ENCODE measurements at places on chromosomes 16 and 17.

GRCh38 chr16:85513649-85514048 lies 99.5 kb upstream of the GSE1 start:
- no peak for DNase-seq

- DNase-seq, result no peak
These were observed 141.8 kb downstream of the GRIN2A start for GRCh38 chr16:10040136-10041080.

DNA sequence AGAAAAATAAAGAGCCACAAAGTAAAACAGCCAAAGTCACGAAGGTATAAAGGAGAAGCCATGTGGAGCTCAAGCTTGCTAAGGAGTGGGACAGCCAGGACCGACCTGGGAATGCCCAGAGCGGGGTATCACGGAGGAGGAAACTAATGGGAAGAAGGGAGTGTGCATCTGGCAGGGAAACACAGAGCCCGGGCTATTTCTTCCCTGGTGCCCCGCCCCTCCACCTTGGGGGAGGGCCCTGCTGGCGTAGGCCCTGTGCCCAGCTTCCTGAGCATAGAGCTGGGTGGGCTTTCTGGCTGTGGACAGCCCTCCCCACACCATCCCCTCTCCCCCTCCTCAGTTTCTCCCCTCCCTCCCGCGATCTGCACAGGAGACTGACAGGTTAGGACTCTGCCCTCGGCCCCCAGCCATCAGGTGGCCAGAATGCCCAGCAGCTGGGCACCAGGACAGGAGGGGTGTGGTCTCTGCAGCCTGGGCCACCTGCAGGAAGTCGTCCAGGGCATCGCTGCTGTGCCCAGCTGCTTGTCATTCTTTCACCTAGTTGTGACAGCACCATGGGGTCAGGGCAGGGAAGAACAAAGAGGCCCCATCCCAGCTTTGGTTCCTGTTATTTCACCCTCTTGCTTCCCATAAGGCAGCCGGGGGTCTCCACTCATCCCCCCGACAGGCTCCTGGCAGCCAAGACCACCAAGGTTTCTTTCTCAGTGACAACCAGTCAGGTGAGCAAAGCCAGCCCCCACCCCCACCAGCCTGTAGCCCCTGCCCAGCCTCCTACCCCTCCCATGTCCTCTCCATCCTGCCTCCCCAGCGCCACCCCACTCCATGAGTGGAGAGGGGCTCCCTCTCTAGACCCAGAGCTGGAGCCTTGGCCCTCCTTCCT lies 7.1 kb upstream of the DCAF7 start:
- DNase-seq, result peak; percentile 45

DNA sequence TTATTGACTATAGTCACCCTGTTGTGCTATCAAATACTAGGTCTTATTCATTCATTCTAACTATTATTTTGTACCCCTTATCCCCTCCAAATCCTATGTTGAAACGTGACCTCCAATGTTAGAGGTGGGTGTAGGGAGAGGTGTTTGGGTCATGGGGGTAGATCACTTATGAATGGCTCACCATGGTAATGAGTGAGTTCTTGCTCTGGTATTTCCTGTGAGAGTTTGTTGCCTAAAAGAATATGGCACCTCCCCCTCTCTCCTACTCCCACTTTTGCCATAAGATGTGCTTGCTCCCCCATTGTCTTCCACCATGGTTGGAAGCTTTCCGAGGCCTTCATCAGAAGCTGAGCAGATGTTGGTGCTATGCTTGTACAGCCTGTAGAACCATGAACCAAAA lies 59.3 kb upstream of the BRD7 start:
- DNase-seq, result no peak

GRCh38 chr16:55386534-55387296 lies 62.7 kb downstream of the IRX6 start:
- DNase-seq, result no peak

- no peak for DNase-seq
These were observed 216.3 kb downstream of the SPECC1 start for GRCh38 chr17:20225162-20226115.

DNA sequence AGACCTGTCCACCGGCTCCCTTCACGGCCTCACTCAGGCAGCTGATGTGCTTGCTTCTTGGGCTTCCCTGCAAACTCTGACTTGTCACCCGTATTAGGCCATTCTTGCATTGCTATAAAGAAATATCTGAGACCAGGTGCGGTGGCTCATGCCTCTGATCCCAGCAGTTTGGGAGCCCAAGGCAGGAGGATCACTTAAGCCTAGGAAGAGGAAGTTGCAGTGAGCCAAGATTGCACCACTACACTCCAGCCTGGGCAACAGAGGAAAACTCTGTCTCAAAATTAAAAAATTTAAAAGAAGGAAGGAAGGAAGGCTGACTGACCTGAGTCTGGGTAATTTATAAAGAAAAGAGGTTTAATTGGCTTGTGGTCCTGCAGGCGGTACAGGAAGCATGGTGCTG lies 17.0 kb downstream of the SOST start:
- DNase-seq, result no peak

GRCh38 chr17:6546069-6546718 lies 10.2 kb downstream of the PITPNM3 start:
- DNase-seq, result no peak

GRCh38 chr16:15033309-15033707 lies 22.6 kb downstream of the NTAN1 start:
- DNase-seq, result no peak

GRCh38 chr16:66677179-66677578 lies 19.4 kb downstream of the CMTM4 start:
- no peak for DNase-seq

- DNase-seq, result no peak
These were observed 13.3 kb downstream of the SLC16A3 start for GRCh38 chr17:82241926-82242697.

GRCh38 chr17:59508999-59509625 lies 56.3 kb upstream of the DHX40 start:
- DNase-seq, result peak; percentile 67

GRCh38 chr17:81367171-81367570 lies 28.1 kb upstream of the BAHCC1 start:
- no peak for DNase-seq

DNA sequence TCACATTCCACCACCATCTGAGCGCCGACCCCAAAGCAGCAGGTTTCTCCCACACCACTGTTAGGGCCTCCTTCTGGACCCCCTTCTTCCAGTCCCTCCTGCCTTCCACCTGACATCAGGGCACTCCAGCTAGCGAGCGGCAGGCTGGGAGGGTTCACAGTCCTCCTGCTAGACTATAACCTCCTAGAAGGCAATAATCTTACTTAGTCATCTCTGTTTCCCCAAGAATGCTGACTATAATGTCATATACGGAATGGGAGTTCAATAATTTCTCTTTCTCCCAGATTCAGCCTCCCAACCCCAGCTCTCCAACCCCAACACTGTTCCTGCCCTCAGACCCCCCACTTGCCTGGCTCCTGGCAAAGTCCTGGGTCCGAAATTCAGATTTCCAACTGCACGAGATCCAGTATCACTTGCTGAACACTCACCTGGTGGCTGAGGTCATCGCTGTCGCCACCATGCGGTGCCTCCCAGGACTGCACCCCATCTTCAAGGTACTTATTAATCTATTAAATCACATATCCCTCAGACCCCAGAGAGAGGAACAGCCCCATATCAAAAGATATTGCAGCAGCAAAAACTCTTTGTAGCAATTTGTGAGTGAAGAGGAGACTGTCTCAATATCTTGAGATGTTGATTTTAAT lies 5.6 kb downstream of the ALOX12 start:
- no peak for DNase-seq

- DNase-seq, result no peak
These were observed 390.6 kb upstream of the ERCC4 start for GRCh38 chr16:13529193-13529982.

- no peak for DNase-seq
These were observed 38.5 kb downstream of the VPS53 start for GRCh38 chr17:676060-676700.

- no peak for DNase-seq
These were observed 22.3 kb downstream of the MAP3K14 start for GRCh38 chr17:45294506-45294905.

GRCh38 chr17:48759288-48759687 lies 30.7 kb upstream of the HOXB13 start:
- no peak for DNase-seq

GRCh38 chr17:28249706-28250105 lies 69.3 kb upstream of the TMEM97 start:
- DNase-seq, result no peak

DNA sequence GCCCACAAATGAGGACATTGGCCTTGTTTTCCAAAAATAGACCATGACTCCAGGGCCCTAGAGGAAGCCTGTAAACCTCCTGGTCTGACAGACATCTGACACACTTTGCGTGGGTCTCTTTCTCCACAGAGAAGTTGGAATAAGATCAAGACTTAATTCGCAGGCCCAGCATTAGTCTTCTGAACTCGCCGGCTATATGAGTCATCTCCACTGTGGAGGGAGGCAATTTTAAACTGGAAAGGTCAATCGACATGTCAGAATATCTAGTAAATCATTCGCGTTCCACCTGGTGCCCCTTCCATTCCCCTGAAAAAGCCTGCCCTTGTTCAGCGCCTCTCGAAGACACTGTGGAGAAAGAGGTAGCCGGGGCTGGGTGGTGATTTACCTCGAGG lies 140.1 kb downstream of the CLEC16A start:
- no peak for DNase-seq

DNA sequence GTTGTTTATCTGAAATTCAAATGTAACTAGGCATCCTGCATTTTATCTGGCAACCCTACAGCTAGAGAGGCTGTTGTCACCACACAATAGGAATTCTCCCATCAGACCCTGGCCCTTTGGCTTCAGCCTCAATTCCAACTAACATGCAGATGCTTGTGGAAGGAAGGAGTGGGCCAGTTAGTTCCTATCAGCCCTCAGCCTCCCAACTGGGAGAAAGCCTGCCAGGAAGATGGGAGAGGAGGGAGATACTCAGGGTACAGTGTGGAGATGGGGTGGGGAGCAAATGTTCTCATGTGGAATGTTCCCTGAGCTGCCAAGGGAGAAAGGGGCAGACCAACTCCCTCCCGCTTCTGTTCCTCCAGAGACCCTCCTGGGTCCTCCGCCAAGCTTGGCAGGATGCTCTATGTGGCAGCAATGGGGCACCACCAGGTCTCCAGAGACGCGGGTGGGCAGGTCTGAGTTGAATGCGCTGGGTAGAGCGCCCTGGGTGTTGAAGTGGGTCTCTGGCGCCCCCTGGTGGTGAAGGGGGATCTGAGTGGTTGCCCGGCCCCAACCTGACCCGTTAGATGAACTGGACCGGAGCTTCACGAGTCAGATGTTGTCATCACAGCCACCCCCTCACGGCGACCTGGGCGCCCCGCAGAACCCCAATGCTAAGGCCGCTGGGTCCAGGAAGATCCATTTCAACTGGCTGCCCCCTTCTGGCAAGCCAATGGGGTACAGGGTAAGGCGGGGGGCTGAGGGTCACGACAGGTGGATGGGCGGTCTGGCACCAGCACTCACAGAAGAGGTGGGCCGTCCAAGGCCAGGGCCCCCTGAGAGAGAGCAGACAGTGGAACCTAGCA lies 15.2 kb downstream of the GALK1 start:
- peak; percentile 22 for DNase-seq

GRCh38 chr17:61349350-61349749 lies 50.3 kb upstream of the TBX2 start:
- DNase-seq, result no peak

- no peak for DNase-seq
These were observed 22.3 kb upstream of the DHX40 start for GRCh38 chr17:59542960-59543635.

DNA sequence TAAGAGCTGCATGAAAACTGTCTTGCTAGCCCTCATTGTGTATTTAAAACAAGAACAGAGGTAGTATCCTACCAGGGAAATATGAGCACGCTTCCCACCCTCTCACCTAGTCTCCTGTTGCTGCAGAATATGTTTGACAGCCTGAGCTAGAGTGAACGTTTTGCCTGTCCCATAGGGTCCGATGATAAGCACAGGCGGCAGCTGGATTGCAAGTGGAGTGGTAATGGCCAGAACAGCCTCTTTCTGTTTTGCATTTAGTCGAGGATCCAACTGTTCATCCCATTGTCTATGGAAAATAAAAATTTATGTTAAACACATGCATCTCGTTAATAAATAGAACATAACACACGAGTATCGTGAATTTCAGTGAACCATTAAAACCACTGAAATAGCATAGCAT lies 84.2 kb downstream of the HELZ start:
- no peak for DNase-seq

GRCh38 chr17:76993651-76994050 lies 125.4 kb downstream of the MGAT5B start:
- no peak for DNase-seq

- no peak for DNase-seq
These were observed 19.9 kb downstream of the GAS7 start for GRCh38 chr17:10178506-10178991.

GRCh38 chr16:66935314-66936011 lies at the start of gene CES2:
Gene CES2, plus strand, starts transcription at chr16:66935516. Its CDS starts 120 bp downstream, at chr16:66935636.
- DNase-seq, result no peak

- DNase-seq, result no peak
These were observed 29.7 kb upstream of the WSCD1 start for GRCh38 chr17:6040504-6040903.

DNA sequence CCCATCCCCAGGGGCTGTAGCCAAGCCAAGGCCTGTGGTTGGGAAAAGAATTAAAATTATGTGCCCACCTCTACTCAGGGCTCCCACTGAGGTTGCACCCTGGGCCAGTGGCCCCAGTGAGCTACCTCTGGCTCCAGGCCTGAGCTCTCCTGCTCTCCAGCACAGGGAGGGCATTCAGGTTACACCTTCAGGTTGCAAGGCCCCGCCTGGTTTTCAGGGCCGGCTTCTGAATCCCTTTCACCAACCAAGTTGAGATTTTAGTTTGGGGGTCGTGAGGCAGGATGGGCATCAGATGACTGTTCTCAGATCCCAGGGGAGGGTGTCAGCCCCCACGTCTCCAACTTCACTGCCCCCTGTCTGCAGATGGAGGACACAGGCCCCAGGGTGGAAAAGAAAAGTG lies 8.0 kb upstream of the KATNB1 start:
- no peak for DNase-seq

GRCh38 chr16:3881499-3881990 lies 1.0 kb upstream of the CREBBP start:
- no peak for DNase-seq

DNA sequence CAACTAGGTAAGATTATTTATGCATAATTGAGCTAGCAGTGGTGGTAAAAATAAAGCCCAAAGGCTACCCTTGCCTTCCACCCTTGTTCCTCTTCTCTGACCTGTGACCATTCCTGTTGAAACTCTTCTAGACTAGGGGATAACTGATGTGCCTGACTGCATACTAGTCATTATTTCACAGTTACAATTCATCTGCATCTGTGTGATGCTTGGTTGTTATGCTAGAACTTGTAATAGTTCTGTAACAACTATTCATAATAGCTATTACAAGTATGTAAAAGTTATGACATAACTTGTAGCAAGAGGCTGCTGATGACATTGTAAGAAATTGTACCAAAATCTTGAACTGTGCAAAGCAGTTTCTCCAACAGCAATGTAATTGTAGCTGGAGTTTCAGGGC lies 2.4 kb upstream of the VAC14 start:
- DNase-seq, result no peak

GRCh38 chr17:6943406-6943805 lies 52.4 kb upstream of the ALOX12 start:
- no peak for DNase-seq

DNA sequence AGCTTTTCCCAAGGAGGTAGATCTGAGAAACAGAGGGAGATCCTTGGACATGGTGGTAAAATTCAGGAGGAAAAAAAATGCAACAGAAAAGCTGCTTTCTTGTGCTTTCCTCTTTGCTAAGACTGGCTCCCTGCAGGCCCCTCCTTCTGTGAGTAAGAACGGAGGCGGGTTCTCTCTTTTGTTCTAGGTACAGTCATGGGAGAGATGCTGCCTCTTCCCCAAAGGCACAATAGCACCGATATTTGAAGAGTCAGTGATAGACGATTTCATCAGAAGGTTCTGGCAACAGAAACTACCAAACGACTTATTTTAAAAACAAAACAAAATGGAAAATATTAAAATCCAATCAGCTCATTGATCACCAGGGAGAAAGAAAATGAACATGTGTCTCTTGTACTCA lies 32.6 kb upstream of the KIFC3 start:
- DNase-seq, result no peak

Measured in NCI-H510A (cell line).